Fibroblast of skin of scalp (primary cell): ENCODE measurements at places on chromosomes 6 and 20.

GRCh38 chr6:80608881-80609280, 502.4 kb downstream of the BCKDHB start:
- DNase-seq: peak; percentile 73

- DNase-seq: no peak
Measured at GRCh38 chr6:86706449-86706848, 230.9 kb upstream of the HTR1E start.

- DNase-seq: no peak
Measured at GRCh38 chr6:37308069-37308815, 45.5 kb upstream of the RNF8 start.

DNA sequence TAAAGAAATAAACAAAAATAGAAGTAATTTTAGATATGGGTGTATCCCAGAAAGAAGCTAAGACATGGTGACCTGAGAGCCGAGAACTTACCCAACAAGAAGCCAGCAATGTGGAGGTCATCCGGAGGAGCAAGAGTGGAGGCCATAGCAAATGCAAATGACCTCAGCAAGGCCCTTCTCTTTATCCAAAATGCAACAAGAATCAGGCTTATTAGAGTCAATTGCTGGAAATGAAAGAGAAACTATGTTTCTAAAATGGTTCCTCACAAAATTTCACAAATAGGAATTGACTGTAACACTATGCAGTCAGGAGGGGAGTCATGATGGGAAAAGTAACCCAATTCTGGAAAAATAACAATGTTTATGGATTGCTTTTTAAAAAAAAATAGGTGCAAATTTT, 90.4 kb downstream of the TNFAIP3 start:
- DNase-seq: no peak

GRCh38 chr6:42378125-42378524, 73.6 kb downstream of the TRERF1 start:
- DNase-seq: no peak

- DNase-seq: no peak
Measured at GRCh38 chr6:167719920-167720319, 106.8 kb upstream of the AFDN start.

DNA sequence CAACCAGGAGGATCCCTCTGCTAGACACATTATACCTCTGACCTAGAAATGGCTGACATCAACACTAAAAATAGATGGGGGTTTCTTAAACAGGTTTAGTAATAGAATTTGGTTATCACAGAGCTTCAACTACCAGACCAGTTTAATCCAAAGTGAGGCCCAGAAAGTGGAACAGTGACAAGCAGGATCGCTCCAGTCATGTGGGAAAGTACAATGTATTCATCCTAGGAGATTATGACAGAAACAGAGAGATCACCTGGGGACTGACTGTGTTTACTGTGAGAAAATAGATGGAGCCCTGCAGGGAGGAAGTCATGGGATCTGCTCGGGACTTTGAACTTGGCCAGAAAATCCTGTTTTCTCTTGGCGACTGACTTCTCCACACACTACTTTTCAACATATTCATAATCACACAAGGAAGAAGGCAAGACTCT, 238.7 kb upstream of the SOX4 start:
- no peak for DNase-seq

- DNase-seq: peak; percentile 15
Measured at GRCh38 chr20:46557231-46557956, 6.9 kb upstream of the OCSTAMP start.

- DNase-seq: no peak
Measured at GRCh38 chr6:41443616-41444525, 102.3 kb upstream of the FOXP4 start.

DNA sequence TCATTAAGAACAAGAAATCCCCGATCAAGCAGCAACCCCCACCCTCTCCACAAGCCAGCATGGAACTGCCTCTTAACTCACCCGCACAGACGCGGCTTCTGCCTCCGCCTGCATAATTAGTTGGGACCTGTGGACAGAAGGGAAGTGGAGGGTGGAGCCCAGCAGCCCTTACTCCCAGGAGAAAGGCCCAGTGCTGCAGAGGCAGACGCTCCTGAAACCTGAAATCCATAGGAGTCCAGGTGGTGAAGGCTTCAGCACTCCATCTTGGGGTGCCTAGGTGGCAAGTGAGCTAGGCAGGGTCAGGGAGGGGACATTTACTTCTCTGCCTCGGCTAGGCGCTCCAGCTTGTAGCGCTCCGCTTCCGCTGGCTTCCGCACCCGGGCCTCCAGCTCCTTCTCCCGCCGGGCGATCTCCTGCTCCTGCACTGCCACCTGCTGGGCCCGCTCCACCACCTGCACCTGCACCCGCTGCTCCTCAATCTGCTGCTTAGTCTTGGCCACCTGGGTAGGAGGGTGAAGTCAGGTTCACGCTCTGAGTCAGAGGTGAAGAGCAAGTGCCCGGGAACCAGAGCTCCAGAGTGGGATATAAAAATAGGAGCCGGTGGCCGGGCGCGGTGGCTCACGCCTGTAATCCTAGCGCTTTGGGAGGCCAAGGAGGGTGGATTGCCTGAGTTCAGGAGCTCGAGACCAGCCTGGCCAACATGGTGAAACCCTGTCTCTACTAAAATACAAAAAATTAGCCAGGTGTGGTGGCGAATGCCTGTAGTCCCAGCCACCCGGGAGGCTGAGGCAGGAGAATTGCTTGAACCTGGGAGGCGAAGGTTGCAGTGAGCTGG, 10.7 kb downstream of the TUBB start:
- DNase-seq: peak; percentile 48

DNA sequence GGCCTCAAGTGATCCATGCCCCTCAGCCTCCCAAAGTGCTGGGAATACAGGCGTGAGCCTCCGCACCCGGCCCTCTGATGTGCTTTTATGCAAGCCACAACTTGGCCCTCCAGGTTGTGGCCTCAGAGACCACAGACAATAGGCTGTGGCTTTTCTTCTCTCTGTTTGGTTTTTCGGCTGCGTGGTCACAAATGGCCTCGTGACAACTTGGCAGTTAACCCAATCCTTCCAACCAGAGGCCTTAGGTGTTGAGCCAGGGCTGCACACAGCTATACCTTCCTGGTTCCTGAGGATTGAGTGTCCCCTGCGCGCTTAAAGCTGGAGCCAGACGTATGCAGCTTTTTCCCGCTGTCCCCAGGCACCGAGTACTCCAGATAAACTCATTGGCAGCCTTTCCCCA, 6.3 kb upstream of the TGM3 start:
- DNase-seq: no peak

DNA sequence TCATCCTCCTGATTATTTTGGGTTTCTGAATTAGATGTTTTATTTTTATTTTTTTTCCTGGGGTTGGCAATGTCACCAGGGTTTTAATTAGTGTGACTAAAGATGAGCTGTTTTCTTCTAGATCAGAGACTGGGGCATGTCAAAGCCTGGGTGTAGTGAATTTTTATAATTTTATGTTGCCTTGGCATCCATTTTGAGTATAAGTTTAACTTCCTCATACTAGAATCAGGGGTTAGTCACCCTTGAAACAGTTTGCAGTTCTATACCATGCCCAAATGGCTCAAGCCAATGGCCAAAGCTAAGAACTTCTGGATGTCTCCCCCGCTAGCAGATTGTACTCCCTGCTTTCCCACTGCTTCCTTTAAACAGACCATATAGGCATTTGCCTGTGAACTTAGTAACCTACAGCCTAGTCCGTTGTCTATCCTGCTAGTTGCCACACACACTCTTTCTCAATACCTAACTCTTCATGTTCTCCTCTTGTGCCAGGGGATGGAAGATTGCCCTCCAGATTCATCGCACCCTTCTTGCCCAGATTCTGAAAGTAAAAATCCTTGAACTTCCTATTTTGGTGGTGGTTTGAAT, 54.5 kb downstream of the KIAA0408 start:
- DNase-seq: no peak

- DNase-seq: no peak
Measured at GRCh38 chr6:125267806-125268523, 33.8 kb downstream of the HDDC2 start.

GRCh38 chr20:53918949-53919361, 151.4 kb downstream of the BCAS1 start:
- no peak for DNase-seq

DNA sequence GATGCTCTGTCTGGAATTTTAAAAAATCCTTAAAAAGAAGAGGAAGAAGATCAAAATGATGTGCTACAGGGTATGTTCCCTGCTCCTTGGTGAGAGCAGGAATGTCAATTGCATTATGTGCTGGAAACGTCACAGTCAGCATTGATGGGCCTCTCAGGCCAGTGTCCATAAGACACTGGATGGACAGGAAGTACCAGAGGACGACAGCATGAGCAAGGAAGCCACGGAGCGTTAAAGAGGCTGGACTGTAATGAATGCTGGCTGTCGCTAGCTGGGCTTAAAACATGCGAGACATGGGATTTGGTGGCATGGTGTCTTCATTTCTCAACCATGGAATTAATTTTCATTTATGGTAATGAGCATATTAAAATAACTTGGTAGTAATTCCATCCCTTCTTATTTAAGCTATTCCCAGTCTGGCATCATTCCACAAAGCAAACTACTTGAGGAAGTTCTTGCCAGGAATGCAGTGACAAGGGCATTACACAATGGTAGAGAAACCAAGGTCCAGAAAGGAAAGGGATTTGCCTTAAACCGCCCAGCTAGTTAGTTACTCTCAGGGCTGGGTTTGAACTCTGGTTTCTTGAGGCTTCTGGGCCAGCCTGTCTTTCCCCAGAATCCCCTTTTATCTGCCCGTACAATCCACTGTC, 166.6 kb upstream of the SOX4 start:
- peak; percentile 40 for DNase-seq

DNA sequence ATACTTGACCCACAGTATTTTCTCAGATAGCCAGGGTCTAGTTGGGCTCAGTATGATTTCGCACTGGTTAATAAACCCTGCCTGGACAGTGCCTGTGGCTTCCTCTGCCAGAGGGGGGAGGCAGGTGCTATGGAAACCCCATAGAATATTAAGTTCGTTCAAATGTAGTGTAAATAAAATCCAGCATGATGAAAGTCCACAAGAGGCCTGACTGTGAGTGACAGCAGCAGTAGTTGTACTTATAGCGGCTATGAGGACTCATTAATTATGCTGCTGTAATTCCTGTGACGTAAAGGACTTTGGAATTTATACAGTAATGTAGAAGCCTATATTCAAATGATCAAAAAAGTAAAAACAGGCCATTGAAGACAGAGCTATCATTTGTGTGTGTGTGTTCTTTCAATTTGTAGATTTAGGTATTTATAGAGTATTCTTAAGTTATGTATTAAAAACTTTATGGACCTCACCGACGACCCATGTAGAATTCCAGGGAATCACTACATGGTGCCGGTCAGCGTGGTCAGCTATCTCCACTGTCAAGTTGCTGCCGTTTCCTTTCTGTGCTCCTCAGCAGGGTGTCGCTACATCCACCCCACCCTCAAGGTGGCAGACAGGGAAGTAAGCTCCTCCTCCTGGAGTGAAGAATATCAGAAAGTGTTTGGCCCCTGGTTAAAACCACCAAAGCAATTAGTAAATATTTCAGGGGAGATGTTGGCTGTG, 10.0 kb downstream of the PYGB start:
- DNase-seq: no peak

GRCh38 chr6:57006101-57006500, 40.4 kb upstream of the KIAA1586 start:
- DNase-seq: no peak

DNA sequence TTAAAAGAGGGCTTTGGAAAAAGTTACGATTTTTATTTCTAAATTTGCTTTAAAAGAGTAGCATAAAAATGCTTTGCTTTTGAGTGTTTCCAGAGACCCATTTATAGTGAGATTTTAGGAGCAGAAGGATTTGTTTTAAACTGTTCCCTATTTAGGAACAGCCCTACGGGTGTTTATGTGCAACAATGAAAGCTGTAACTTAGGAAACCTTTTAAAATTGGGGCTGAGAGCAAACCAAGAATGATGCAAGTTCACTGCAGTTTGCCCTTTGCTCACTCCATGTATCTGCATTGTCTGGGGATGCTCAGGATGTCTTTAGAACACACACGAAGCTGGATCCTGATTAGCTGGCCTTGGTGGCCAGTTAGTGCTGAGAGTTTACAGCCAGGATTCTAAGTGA, 40.9 kb downstream of the GHRH start:
- no peak for DNase-seq

- DNase-seq: peak; percentile 79
Measured at GRCh38 chr20:39264506-39265172, 302.5 kb downstream of the DHX35 start.

- peak; percentile 54 for DNase-seq
Measured at GRCh38 chr20:13788167-13788834, 3.5 kb downstream of the NDUFAF5 start.

- no peak for DNase-seq
Measured at GRCh38 chr6:168582571-168582981, 141.6 kb downstream of the SMOC2 start.

- no peak for DNase-seq
Measured at GRCh38 chr6:124029567-124029966, 225.9 kb downstream of the NKAIN2 start.

DNA sequence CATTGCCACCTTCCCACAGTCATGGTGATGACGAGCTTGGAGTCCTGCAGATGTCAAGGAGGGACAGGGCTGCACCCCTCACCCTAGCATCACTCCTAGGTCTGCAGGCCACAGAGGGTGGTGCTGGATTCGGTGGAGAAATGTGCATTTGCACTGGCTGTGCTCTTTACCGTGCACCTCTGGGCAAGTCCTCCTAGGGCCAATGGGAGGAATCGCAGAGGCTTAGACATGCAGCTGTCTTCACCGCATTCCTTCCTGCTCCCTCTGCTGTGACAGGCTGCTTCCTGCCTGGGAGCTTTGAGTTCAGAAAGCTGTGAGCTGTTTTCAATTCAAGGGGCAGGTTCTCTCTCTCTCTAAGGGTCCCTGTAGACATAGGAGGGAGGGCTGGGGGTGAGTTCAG, 85.1 kb downstream of the EDN3 start:
- peak; percentile 69 for DNase-seq

GRCh38 chr20:64239449-64240242, 15.9 kb upstream of the PCMTD2 start:
- no peak for DNase-seq

DNA sequence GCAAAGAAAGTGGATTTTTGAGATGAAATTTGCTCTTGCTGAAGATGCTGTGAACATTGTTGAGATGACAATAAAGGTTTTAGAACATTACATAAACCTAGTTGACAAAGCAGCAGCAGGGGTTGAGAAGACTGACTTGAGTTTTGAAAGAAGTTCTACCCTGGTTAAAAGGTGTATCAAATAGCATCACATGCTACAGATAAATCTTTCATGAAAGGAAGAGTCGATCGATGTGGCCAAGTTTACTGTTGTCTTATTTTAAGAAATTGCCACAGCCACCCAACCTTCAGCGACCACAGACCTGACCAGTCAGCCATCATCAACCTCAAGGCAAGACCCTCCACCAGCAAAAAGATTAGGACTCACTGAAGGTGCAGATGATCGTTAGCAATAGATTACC, 155.3 kb downstream of the HS3ST5 start:
- no peak for DNase-seq

DNA sequence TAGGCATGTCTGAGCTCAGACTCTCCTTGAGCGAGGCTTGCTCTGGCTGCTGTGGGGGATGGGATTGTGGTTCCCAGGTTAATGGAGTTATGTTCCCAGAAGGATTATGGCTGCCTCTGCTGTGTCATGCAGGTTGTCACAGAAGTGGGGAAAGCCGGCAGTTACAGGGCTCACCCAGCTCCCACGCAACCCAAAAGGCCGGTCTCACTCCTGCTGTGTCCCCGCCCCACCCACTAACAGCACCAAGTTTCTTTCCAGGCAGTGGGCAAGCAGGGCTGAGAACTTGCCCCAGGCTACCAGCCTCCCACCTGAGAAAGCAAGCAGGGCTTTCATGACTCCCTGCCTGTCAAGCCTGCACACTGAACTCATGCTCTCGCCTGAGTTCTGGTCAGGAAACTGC, 750.5 kb downstream of the FRK start:
- no peak for DNase-seq

- peak; percentile 2 for DNase-seq
Measured at GRCh38 chr20:6866741-6867140, 99.3 kb downstream of the BMP2 start.
